ENCODE measurements at places on chromosomes 4 and X.

GRCh38 chr4:119765951-119766350 lies 137.3 kb upstream of the PDE5A start:
- DNase-seq, result no peak

DNA sequence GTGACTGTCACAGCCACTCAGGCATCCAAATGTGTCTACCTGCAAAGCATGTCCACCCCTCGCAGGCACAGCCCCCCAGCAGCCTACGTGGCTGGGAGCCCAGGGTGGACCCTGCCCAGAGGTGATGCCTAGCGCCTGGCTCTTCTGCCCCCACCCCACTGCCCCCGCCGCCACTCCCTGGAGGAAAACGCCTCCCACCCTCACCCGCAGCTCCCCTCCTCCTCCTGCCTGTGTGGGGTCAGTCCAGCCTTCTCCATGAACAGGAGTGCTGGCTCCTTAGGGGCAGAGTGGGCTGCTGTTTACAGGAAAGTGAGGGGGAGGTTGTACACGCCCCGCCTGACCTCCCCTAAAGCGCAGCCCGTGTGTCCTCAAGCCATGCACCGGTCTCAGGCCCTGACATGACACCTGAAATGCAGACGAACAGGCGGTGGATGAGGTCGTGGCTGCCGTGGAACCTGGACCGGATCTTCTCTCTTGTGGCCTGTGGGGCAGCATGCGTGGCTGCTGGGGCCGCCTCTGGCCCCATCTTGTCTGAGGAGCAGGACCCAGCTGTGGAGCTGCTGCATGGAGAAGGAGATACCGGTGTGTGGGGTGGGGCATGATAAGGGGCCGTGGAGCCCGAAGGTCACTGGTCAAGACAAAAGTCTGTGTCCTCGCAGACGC lies 11.9 kb upstream of the MXD4 start:
- no peak for DNase-seq

- DNase-seq, result no peak
These were observed 73.0 kb downstream of the LUZP4 start for GRCh38 chrX:115362334-115363095.

- DNase-seq, result no peak
These were observed 29.4 kb upstream of the KLHL2 start for GRCh38 chr4:165177725-165178666.

GRCh38 chrX:78092296-78092695 lies 11.8 kb upstream of the PGK1 start:
- peak; percentile 45 for DNase-seq

DNA sequence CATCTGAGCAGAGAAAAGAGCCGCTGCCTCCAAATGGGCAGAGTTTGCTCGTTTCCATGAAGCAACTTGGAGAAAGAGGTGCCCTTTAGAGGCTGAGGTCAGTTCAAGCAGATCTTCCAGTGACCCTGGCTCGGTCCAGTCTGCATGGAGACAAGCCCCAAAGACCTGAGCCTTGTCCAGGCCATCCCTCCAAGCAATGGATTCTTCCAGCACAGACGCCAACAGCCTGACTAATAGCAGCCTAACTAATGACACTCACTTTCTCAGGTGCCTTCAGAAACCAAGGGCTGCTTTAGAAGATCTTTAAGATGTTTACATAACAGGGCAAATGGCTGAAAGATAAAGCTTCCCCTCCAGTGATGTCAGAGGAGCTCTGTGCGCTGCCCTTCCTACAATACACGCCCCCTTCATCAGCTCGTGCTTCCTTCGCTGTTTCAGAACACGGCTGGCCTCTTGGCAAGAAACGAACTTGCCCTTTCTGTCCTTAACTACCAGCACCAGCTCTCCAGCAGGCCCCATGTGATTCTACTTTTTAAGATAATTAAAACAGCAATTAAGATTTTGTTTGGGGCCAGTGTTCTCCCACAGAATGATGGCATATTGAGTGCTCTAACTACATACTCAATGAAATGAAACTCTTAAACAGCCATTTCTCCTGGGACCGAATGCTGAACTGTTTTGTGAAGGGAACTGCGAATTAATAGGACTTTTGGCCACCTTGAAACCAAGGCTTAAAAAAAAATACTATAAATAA lies 119.0 kb downstream of the GPR143 start:
- peak; percentile 10 for DNase-seq

- peak; percentile 78 for DNase-seq
These were observed 117.9 kb downstream of the COL25A1 start for GRCh38 chr4:109184491-109184961.

DNA sequence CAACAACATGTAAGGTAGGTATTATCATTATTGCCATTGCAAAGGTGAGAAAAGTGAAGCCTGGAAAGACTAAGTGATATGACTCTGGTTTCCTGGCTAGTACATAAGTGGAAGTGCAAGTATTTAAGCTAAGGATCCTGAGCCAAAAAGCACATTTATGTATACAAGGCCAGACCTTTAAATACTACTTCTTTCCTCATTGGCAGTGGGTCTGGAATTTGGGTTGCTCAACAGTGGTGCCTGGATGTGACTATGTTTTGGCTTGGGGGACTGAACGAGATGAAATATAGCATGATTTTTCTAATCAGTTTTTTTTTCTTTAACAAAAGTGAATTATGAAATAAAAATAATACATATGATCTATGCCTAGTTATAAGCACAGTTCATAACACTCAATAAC lies 7.4 kb upstream of the FGF13 start:
- no peak for DNase-seq

DNA sequence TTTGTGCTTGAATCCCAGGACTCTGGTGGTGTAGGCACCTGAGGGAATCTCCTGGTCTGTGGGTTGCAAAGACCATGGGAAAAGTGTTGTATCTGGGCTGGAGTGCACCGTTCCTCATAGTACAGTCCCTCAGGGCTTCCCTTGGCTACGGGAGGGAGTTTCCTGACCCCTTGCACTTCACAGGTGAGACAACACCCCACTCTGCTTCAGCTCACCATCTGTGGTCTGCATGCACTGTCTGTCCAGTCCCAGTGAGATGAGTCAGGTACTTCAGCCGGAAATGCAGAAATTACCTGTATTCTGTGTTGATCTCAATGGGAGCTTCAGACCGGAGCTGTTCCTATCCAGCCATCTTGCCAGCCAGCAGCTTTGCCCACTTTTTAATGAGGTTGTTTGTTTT lies 353.0 kb upstream of the IRS4 start:
- DNase-seq, result no peak

- no peak for DNase-seq
These were observed 348.7 kb downstream of the BMPR1B start for GRCh38 chr4:95106408-95106928.

- DNase-seq, result peak; percentile 91
These were observed 37.1 kb upstream of the HERC6 start for GRCh38 chr4:88341227-88342192.

DNA sequence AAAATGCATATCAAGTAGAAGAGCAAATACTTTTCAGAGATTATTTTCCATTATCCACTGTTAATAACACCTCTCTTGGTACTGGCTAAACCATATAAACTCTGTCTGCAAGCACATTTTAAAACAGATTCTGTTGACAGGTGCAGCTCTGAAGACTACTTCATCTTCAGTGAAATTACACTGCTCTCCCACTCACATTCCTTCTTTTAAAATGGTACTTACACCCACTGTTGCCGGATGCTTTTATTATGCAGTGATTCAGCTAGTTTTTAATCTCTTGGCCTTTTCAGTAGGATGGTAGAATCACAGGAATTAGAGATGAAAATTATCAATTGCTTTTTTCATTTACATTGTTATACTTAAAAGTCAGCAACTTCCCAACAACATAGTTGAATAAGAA lies 381.6 kb downstream of the GASK1B start:
- no peak for DNase-seq

- DNase-seq, result no peak
These were observed 45.1 kb downstream of the KDR start for GRCh38 chr4:55080174-55080865.

GRCh38 chr4:25160714-25161592 lies 704 bp upstream of the SEPSECS start:
- DNase-seq, result no peak

DNA sequence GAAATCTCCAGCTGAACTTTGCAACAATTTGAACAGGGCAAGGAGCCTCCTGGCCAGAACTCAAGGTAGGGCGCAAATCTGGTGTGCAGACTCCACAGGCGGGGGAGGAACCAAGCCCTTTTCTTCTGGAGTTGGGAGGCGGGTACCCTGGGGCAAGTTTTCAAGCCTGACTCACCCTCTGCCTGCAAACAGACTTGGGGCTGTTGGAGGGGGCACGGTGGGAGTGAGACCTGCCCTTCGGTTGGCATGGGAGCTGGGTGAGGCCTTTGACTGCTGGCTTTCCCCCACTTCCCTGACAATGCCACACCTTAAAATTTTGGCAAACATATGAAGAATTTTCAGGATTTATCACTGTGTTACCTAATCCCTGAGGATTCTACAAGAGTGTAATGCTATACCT lies 709.8 kb upstream of the DIAPH2 start:
- DNase-seq, result no peak

DNA sequence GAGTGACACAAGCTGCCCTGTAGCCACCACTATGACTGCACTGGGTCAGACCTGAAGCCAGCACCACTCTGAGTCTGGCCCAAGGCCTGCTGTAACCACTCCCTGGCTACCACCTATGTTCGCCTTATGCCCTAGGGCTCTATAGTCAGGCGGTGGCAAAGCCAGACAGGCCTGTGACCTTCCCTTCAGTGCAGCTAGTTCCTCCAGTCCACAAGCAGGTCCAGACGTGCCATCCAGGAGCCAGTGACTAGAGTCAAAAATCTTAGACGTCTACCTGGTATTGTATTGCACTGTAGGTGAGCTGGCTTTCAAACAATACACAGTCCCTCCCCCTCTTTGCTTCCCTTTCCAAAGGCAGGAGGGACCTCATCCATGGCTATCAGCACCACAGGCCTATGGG lies 54.0 kb upstream of the RNF128 start:
- no peak for DNase-seq

GRCh38 chr4:31949045-31949444 lies 1228.9 kb downstream of the PCDH7 start:
- no peak for DNase-seq

DNA sequence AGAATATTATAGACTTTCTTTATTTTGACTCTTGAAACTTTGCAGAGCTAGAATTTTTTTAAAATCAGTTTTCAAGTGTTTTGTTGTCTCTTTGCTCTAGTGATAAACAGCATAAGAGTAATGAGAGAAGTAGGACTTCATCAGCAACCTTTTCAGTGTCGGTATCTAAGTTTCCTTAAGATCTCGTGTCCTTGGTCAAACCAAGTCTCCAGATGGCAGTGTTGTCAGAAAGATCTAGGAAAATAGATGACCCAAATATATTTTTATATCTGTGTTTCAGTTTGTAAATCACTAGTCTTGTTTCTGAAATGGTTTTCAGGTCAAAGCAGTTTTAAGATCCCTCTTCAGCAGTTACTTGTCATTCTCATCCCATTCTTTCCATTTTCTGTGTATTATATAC lies 438.3 kb downstream of the RAPGEF2 start:
- DNase-seq, result no peak

DNA sequence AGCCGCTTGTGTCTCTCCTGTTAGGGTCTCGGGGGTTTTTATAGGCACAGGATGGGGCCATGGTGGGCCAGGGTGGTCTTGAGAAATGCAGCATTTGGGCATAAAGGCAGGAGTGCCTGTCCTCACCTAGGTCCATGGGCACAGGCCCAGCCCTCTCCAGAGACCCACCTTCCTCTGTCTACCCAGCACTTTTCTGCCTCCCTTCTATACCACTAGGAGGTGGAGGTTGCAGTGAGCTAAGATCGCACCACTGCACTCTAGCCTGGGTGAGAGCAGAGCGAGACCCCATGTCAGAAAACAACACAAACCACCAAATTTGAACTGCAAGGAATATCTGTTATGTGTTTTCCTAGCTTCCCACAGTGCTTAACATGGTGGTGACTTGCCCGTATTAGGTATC lies 38.0 kb downstream of the MOB1B start:
- DNase-seq, result no peak

GRCh38 chr4:45385306-45385705 lies 659.0 kb upstream of the GNPDA2 start:
- no peak for DNase-seq

DNA sequence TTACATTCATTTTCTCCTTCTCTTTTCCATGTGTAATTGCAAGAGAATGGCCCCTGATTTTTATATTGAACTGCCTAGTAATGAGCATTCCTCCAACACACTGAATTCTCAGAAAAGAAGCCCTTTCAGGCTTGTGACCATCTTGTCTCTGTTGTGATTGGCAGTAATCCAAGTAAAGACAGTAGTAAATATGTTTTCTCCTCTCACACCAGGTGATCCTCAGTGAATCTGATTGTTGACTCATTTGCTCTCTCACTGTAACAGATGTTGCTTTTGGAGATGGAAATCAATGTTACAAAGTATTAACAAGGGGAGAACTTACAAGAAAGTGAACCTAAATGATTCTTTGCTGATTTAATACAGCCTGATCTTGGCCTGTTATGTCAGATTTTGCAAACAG lies 271.0 kb downstream of the AFF2 start:
- DNase-seq, result peak; percentile 3

GRCh38 chrX:148043271-148043855 lies 62.2 kb downstream of the FMR1NB start:
- no peak for DNase-seq

DNA sequence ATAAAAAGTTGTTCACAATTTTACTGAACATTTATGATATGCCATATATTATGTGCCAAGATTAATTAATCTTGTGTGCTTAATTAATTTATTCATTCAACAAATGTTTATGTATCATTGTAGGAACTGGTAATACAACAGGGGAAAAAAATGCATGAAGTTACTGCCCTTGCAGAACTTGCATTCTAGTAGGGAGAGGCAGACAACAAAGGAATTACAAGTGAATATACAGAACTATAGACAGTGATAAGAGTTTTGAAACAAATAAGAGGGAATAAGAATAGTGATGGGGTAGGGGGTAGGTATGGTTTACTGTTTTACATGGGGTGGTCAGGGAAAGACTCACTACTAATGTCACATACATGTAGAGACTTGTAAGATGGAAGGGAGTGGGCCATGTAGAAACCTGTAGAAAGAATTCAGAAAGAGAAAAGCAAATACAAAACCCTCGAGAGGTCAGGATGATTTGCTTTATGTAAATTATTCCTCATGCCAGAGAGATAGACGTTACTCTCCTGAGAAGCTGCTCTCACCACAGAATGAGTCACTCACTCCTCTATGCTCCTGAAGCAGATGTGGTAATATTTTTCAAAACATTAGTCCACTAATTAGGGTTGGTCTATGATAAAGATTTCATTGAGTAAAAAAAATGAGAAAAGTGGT lies 855.0 kb upstream of the GRID2 start:
- DNase-seq, result no peak

- DNase-seq, result peak; percentile 84
These were observed 270.1 kb upstream of the LDB2 start for GRCh38 chr4:17168571-17168970.

GRCh38 chrX:124234348-124234747 lies 98.1 kb upstream of the TEX13D start:
- no peak for DNase-seq

GRCh38 chr4:87406462-87406861 lies 15.5 kb upstream of the HSD17B11 start:
- no peak for DNase-seq

DNA sequence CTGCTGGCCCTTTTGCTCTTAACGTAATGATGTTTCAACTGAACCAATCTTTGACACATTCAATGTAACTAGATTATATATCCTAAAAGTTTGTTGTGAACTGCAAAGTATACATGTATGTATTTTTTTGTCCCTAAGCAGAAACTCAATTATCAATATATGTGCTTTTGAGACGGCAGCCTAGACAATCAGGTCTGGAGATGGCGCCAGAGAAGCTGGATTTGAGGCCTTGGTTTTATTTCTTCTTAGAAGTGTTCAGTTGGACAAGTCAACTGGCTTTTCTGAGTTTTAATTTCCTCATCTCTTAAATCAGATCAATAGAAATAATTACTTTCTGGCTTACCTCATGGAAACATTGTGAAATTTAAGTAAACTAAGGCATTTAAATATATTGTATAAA lies 62.5 kb downstream of the DCAF8L1 start:
- peak; percentile 13 for DNase-seq
